ENCODE measurements at places on chromosomes 6 and 20. TPM values are rescaled to one million over a fixed set of nuclear protein-coding genes. Genes with fewer than 3 reads are reported as not detected.

RRBP1 gene
- total RNA-seq, result 48.6 TPM

DNA sequence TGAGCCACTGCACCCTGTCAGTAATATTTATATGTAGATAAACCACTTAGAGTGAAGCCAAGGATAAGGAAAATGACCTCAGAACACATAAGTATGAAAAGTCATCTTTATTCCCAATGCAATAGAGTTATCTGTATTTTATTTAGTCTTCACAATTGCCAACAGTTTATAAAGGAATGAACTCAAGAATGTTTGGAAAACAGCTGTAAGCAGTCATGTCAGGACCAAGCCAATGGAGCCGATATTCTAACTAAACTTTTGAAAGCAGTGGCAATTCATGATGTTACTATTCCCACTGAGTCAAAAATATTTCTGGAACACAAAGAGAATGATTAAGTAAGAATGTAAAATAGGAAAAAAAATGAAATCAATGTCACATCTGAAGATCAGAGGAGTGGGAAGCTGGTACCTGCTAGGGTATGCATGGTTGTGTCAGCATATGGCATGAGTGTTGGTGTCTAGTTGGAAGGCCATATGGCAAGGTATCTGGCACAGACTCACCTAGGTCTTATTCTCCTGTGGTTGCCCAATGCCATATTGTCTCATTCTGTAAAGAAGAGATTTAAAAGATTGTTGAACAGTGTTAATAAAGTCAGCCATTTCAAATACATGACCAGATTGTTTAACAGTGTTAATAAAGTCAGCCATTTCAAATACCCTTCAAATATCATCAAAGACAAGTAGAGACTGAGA is 118.2 kb downstream of the ADAT2 start:
- no peak for DNase-seq

GRCh38 chr6:163420289-163420614 is 5.7 kb downstream of the QKI start:
- no peak for DNase-seq

GRCh38 chr6:161300823-161301222 is 27.0 kb upstream of the AGPAT4 start:
- DNase-seq, result no peak

ITCH gene
- 25.4 TPM for total RNA-seq

RALGAPA2 gene
- 4.5 TPM for total RNA-seq

DNA sequence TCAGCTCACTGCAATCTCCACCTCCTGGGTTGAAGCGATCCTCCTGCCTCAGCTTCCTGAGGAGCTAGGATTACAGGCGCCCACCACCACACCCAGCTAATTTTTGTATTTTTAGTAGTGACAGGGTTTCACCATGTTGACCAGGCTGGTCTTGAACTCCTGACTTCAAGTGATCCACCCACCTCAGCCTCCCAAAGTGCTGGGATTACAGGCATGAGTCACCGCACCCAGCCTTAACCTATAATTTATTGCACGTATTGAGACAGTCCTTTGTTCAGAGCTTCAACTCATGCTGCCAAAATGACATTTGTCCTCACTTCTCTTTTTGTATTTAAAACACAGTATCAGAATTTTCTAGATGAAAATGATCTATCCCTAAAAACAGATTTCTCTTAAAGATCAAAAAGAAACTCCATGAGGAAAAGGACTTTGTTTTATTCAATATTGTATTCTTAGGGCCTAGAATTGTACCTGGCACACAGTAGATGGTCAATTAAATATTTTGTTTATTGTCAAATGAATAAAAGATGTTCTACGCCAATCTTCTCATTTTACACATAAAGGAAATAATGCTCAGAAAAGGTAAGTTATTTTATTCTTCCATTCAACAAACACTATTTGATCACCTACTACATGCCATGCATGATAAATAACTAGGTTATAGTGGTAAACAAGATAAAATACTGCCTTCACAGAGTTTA is 10.8 kb downstream of the SERAC1 start:
- DNase-seq, result no peak

DNA sequence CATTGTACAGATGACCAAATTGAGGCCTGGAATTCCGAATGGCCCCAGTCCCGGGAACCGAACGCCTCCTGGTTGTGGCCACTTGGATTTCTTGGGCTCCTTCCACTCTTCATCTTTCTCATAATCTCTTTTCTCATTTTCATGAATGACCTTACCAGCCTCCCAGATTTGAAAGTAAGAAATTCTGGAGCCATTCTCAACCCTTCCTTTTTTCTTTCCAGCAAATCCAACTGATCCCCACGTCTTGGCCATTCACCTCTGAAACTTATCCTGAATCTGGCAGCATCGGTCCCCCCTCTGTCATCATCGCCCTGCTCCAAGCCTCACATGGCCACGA is 5.9 kb upstream of the SLC12A5 start:
- DNase-seq, result no peak

All from H4 (cell line).